ENCODE measurements at places on chromosomes 4 and X.

- no peak for DNase-seq
Measured at GRCh38 chrX:19176901-19177630, 54.8 kb upstream of the ADGRG2 start.

- DNase-seq: no peak
Measured at GRCh38 chr4:109078724-109079123, 223.7 kb downstream of the COL25A1 start.

- DNase-seq: no peak
Measured at GRCh38 chrX:110315551-110315950, 2.3 kb downstream of the AMMECR1 start.

DNA sequence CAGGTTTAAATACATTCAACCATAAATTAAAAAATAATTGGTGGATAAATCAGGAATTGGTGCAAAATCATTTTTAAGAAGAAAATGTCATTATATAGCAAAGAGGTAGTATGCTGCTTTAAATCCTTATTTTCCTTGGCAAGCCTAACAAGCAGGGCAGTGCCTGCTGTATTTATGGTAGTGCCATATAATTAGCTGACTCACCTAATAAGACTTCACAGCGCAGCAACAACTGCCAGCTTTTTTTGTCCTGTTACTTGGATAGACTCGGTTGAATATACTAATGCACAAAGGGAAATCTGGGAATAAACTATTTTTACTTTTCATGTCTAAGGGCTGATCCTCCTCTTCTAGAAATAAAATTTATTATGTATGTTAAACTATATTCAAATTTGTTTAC is 99.1 kb downstream of the SNCA start:
- no peak for DNase-seq

DNA sequence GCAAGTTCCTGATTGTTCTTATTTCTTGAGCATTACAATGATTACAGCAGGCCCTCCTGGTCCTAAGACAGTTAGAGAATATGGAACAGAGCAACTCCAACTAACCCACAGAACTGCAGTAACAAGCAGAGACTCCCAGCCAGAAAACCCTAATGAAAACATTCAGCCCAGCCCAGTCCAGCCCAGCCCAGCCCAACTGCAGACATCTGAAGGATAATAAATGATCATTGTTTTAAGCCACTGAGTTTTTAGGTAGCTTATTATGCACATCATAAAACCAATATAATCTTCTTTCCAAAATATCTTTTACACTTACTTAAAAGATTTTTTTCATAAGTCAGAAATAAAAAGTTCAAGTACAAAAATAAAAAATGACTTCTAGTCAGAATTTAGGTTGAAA is 51.3 kb downstream of the SPOCK3 start:
- DNase-seq: no peak

GRCh38 chr4:31620476-31620875 is 900.3 kb downstream of the PCDH7 start:
- DNase-seq: no peak

GRCh38 chr4:88962396-88962795 is 94.6 kb downstream of the FAM13A start:
- DNase-seq: no peak

- no peak for DNase-seq
Measured at GRCh38 chr4:85901500-85901899, 426.6 kb downstream of the ARHGAP24 start.

- DNase-seq: no peak
Measured at GRCh38 chr4:119615068-119615719, 13.4 kb downstream of the PDE5A start.

- no peak for DNase-seq
Measured at GRCh38 chr4:78671903-78672815, 104.0 kb upstream of the BMP2K start.

- DNase-seq: no peak
Measured at GRCh38 chr4:177699365-177700213, 257.4 kb upstream of the AGA start.

GRCh38 chr4:115871596-115871995 is 758.2 kb upstream of the NDST4 start:
- DNase-seq: no peak

- DNase-seq: no peak
Measured at GRCh38 chr4:42278709-42279324, 118.5 kb upstream of the SHISA3 start.

DNA sequence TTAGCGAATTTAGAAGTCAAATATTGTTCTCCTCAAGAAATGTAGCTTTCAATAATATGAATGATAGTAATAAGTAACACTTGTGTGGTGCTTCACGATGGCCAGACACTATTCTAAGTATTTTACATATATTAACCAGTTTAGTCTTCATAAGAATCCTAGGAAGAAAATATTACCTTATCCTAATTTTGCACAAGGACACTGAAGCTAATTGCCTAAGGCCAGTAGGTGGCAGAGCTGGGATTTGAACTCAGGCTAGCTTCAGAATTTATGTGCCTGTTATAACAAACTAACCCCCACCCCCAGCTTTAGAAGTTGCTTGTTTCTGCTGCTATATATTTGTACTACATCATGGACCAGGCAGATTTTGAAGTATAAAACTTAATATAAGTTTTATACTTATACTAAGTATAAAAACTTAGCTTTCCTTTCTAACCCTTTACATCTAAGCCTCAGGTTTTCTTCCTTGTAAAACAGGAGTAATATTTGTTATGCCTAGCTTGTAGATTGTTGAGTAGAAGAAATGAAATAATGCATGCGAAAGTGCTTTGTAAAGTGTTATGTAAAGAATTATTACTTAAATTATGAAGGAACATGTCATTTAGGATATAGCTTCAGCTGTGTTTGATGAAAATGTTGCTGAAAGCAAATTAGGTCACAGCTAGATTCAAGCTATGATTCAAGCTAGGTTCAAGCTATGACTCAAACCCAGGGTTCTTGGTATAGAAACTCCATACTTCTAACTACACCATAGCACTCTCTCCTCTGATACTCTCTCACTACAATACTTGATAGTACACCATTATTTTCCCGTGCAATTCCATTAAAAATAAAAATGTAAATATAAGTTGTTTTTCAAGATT is 4.2 kb upstream of the CDS1 start:
- no peak for DNase-seq

DNA sequence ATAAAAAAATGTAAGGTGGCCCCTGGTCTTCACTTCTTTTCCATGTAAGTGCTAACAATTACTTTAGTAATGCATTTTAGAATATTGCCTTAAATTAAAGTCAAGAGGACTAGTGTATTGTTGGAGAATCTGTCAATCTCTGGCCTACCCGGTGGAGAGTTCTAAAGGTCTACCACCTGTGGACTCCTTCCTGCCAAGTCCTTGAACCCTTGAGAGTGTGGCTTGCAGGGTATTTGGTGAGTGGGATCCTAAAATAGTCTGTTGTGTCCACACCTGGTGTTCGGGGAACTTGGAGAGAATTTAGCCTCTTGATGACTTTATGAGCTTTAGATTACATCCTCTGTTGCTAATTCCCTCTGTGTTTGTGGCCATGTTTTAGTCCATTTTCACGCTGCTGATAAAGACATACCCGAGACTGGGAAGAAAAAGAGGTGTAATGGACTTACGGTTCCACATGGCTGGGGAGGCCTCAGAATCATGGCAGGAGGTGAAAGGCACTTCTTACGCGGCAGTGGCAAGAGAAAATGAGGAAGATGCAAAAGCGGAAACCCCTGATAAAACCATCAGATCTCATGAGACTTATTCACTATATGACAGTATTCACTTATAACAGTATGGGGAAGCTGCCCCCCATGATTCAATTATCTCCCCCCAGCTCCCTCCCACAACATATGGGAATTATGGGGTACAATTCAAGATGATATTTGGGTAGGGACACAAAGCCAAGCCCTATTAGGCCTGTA is 23.8 kb downstream of the DDIT4L start:
- no peak for DNase-seq

GRCh38 chr4:153026591-153027346 is 90.6 kb downstream of the FHDC1 start:
- no peak for DNase-seq

GRCh38 chrX:55142206-55142918 is 53.5 kb downstream of the PAGE2 start:
- DNase-seq: no peak

DNA sequence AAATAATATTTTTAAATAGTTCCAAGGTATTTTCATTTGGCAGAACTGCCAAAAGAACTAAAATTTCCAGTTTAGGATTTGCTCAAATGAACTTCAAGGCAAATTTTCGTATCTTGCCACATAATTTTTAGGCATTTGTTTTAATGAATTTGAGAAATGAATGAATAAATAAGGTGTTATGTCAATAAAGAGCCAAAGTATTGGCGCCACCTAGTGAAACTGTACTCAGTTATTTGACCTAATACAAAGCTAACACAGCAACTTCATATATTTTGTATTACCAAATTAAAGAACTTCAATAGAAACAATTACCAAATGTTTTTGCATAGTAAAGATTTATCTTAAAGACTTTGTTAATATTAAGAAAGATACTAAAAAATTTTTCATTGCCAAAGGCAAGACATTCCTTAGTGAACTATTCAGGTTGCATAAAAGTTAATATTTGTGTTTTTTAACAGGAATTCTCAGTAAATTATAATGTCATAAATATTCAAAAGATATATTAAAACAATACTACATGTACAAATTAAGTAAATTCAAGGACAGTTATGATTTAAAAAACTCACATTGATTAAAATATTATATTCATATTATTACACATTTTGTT is 50.3 kb downstream of the STPG2 start:
- DNase-seq: no peak

DNA sequence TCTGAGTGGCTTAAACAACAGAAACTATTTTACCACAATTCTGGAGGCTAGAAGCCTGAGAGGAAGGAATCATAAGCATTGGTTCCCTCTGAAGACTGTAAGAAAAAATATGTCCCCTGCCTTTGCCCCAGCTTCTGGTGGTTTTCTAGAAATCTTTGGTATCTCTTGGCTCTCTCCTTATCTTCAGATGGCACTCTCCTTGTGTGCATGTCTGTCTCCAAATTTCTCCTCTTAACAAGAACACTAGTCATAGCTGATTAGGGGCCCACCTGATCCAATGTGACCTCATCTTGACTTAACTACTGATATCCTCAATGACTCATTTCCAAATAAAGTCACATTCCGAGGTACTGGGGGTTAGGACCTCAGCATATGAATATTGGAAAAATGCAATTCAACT is 635.0 kb upstream of the NR3C2 start:
- no peak for DNase-seq

DNA sequence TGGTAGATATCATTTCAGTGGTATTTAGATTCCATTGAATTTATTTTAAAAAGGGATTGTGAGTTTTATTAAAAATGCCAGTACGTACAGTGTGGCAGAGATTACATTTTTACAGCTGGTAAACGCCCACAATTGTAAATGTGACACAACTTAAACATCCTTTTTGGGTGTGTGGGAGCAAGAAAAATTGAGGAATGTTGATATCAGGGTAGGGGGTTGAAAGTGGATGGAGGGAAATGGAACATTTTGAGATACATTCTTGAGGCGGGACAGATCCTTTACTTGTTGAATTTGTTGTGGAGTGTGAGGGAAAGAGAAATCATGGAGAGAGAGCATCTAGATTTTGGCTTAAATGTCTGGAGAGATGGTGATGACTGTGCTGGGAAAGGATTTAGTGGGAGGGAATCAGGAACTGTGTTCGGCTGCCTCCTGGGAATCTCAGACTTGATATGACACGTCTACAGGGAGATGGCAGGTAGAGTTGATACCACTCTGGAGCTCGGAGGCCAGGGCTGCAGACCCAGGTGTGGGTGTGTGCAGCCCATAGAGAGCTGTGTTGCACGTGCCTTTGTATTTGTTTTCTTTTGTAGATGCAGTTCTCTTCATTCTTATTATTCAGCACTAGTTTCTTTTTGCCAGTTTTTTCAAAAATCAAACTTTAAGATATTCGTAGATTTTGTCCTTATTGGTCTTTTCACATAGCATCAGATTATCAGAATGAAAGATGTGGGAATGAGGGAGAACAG is 10.8 kb downstream of the TMEM131L start:
- no peak for DNase-seq

DNA sequence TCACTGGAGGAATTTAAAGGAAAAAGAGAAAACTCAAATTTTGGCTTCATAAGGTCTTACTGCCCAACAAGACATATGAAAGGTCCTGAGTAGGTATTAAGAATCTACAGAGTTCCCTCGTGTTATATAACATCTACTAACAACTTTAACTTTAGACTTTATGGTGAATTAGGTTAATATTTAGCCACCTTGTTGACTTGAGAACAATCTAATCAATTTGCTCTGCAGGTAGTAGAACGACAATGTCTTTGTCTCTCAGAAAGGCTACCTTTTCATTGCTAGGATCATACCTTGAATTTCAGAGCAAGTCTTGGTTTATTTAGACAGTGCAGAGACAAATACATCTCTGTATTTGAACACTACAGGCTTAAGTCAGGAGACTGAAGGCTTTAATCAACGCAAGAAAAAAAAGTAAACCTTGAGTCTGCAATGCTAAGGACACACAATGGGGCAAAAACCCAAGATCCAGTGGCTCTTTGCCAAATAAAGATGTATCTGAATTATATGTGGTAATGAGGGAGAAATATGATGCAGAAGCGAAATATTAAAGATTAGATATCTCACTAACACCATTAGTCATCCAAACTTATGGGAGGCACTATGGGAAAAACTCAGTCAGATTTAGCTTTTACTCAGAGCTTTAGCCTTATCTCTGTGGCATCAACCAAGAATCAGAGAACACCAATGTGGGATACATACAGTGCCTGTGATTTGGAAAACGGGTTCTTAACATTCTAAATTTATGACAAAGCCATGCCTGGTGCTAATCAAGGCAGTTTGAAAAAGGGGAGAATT is 93.6 kb upstream of the FTHL17 start:
- no peak for DNase-seq

DNA sequence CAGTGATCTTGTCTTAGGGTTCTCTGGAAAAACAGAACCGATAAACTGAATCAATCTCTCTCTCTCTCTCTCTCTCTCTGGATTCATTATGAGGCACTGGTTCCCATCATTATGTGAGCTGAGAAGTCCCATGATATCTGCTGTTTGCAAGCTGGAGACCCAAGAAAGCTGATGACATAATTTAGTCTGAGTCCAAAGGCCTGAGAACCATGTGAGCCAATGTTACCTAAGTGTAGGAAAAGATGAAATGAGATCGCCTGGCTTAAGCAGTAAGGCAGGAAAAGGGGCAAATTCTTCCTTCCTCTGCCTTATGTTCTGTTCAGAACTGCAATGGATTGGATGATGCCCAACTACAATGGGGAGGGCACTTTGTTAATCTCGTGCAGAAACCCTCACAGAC is 207.4 kb downstream of the RBM46 start:
- no peak for DNase-seq

All from stimulated activated CD8-positive, alpha-beta memory T cell treated with anti-CD3 and anti-CD28 coated beads, Interleukin-7, amount 100 ng/mL, for 48 hours (primary cell).